ENCODE measurements at places on chromosomes 1 and 21.

- DNase-seq = peak; percentile 77
Measured at GRCh38 chr1:14742181-14742980, 143.9 kb downstream of the KAZN start.

GRCh38 chr1:90970208-90970607 lies 51.6 kb downstream of the ZNF644 start:
- DNase-seq = no peak

DNA sequence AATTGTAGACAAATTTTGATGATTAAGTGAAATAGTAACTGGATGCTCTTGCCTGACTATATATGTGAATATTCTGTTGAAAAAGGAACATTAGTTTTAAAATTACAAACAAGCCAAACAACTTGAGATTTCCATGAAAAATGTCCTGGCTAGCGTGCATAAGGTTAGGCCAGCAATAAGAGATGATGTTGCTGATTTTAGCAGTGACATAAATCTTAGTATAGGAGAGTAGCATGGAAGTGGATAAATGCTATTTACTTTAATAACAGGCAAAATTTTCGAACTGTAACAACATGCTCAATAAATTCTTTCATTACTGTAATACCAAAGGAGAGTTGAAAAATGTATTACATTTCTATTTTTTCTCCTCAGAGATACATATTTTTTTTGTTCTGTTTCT lies 266.6 kb downstream of the LRRC7 start:
- no peak for DNase-seq

DNA sequence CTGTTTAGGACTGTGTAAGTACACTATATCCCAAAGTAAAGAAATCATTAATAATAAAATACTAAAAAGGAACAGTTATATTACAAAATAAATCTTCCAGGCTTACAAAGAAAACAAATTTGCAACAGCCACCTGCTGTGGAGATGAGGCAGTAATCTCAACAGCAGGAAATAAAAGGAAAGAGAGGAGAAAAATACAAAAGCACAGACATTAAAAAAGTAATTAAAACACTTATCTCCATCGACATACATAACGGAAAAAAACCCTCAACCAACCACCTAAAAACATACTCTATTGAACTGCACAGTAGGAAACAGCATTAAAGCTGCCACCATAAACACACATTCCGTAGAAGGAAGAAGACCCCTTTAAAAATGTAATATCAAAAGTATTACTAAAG lies 317.6 kb downstream of the DPYD start:
- DNase-seq = no peak

DNA sequence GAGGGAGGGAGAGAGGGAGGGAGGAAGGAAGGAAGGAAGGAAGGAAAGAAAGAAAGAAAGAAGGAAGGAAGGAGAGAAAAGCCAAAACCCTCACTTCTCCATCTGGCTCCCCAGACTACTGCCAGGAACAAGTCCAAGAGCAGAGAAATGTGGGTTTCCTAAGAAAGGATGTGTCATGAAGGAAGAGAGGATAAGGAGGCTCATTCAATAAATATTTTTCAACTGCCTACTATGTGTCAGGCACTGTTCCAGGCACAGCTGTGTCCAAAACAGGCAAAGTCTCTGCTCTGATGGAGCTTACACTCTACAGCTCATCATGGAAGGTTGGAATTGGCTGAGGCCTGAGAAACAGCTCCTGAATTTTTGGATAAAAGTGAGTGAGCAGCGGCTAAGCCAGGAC lies 42.6 kb upstream of the ATP2B4 start:
- no peak for DNase-seq

DNA sequence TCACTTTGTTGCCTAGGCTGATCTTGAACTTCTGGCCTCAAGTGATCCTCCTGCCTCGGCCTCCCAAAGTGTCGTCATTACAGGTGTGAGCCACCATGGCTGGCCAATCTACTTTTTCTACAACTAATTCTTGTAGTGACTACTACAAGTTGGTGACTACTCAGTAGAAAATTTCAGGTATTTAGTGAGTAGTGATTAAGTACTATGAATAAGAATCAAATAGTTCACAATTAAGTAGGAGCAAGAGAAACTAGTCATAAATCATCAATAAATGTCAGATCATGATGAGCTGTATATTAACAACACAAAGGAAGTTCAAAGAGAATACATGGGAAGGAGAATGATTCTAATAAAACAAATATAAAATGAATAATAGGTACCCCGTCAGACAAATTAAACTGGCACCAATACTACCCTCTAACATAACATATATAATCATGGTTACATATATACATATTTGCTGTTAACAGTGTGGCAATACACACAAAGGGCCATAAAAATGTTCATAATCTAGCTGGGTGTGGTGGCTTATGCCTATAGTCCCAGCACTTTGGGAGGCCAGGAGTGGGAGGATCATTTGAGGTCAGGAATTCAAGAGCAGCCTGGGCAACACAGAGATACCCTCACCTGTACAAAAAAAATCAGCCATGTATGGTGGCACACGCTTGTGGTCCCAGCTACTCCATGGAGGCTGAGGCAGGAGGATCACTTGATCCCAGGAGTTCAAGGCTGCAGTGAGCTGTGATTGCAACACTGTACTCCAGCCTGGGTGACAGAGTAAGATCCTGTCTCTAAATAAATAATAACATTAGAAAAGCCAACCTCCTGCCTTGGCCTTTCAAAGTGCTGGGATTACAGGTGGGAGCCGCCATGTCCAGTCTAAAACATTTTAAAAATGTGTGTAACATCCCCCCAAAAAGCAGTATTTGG lies 19.1 kb downstream of the YY1AP1 start:
- DNase-seq = no peak

GRCh38 chr1:21706151-21706835 lies 37.1 kb upstream of the RAP1GAP start:
- DNase-seq = peak; percentile 80

- no peak for DNase-seq
Measured at GRCh38 chr1:176669782-176670181, 206.8 kb downstream of the PAPPA2 start.

DNA sequence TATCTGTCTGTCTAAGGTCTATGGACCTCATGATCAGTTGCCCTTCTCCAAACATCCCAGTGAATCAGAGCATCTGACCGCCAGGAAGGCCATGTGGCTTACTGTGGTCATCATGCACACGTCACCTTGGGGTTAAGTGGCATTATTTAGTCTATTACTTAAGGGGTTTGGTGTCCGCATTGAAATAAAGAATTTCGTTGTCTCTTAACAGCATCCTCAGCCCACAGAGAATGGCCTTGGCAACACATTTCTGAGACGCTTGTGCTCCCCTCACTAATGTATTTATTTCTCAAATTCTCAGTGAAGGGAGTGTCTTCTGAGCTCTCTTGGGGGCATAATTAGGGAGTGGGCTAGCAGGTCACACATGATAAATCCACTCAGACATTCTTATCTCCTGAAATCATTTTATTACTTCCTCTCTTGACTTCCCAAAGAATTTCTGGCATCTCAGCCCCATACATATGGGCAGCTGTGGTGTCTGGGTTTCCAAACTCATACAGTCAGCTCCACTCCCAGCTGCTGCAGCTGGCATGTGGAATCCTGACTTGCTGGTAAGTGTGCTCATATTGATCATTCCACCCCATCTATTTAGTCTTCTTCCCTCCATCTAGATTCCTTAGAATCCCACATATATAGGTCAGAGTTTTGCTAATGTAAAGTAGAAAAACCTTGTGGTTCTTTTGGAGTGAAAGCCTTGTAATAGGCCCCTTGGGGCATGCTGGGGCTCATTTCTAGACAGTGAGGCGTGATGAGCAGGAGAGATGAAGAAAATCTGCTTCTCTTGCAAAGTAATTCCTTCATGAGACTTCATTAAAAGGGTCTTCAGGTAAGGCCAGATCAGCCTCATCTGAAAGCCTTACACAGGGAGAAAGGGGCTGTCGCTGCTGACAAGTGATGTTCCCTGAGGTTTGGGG lies 110.5 kb downstream of the HHAT start:
- DNase-seq = no peak
